Left ventricle myocardium superior (tissue), 1 donor: ENCODE measurements at places on chromosomes 2 and 18. TPM values are rescaled to one million over a fixed set of nuclear protein-coding genes. Genes with fewer than 3 reads are reported as not detected.

- no peak for DNase-seq
These were observed 107.3 kb downstream of the DYSF start for GRCh38 chr2:71560638-71561011.

DNA sequence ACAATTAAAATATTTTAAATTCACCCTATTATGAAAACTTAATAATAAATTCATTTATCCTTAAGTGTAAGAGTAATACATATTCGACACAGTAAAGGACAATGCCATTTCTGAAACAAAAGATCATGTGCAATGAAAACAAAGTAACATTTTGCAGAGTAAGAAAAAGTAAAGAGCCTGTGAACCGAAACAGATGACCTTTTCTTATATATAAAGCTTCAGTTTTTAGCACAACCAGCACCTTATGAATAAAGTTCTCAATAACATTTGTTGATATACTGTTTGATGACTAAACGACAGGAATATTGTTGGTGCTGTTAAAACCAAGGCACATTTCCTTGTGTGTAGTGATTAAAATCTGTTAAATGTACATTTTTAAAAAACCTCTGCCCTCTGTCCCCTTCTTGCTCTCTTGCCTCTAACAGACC, 1.5 kb downstream of the PELI1 start:
- no peak for DNase-seq

GRCh38 chr2:205024822-205025518, 479.7 kb downstream of the PARD3B start:
- peak; percentile 25 for DNase-seq

DNA sequence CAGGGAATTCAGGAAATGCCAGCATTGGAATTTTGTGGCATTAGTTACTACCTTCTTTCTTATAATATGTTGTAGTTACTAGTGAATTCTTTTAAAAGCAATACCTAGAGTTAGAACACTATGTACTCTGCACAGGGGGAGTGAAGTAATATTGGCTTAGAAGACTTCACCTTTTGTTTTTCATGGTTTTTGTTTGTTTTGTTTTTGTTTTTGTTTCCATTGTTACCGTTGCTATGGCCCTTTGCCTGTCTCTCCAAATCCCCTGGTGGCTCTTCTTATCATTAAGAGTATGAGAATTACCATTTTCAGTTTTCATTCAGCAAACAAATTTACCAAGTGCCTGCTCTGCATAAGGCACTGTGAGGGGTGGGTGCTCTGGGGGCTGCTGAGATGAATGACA, 160.1 kb downstream of the HAUS1 start:
- no peak for DNase-seq

- no peak for DNase-seq
These were observed 128.7 kb upstream of the GLI2 start for GRCh38 chr2:120606931-120607330.

DNA sequence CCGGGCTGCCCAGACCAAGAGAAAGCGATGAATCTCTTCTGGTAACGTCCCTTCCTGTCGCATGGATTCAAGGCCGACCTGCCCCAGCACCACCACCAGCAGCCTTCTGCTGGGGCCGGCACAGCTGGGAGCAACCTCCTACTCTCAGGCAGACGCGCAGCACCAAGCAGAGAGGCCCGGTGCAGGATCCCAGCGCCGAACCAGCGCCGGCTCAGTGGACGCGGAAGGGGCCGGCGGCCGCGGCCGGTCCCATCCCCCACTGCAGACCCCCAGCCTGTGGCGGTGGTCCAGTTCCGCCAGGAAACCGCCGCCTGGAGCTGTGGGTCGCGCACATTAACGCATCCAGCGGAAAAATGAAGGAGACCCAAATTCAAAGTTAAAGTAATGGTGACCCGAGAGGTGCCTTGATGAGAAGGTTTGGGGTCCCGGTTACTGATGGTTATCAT, 525 bp upstream of the MAL start:
- DNase-seq: no peak

GRCh38 chr2:120620025-120620793, 115.5 kb upstream of the GLI2 start:
- no peak for DNase-seq

- no peak for DNase-seq
These were observed 133.5 kb downstream of the CDH20 start for GRCh38 chr18:61466736-61467135.

- DNase-seq: no peak
These were observed 841.0 kb downstream of the RNF144A start for GRCh38 chr2:7758073-7758759.

DNA sequence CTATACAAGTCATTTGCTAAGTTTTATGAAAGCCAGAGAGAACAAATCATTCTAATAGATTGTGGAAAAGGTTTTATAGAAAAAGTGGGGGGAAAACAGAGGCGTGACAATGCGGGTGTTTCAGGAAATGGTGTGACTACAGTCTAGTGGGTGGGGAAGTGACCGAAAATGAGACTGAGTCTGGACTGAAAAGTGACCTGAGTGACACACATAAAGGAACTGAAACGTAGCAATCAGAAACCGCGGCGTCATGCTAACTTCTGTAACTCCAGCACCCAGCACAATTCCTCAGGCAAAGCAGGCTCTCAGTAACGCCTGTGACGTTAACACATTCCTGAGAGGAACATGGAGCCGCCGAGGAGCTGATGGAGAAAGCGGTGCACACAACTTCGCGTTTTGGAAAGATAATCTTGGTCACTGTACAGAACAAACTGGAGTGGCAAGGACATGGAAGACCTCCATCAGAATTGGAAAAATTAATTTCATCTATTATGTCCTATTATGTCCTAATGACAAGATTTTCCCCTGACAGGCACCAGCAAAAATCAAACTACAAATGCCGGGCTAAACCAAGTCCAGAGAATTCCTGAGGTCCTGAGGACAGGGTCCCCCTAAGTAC, 1.4 kb upstream of the CD226 start:
- DNase-seq: peak; percentile 36

DNA sequence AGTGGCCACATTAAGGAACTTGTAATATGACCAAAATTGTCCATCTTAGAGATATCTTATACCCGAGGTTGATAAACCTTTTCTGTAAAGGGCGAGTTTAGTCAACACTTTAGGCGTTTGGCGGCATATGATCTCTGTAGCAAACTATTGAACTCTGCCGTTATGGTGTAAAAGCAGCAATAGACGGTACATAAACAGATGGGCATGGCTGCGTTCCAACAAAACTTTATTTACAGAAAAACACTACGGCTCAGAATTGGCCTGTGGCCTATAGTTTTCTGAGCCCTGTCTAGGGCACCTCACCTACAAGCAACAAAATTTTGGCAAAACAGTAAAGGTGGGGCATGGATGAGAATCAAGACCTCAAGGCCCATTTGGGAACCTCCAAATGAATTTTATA, 121.9 kb upstream of the HAAO start:
- no peak for DNase-seq

- DNase-seq: no peak
These were observed 2.8 kb downstream of the ZCCHC2 start for GRCh38 chr18:62525608-62526007.

GRCh38 chr2:196925768-196926561, 542 bp downstream of the PGAP1 start:
- DNase-seq: peak; percentile 55

GRCh38 chr2:31233741-31234682, at the start of gene EHD3:
EHD3 (plus strand) TSS chr2:31234152; CDS start chr2:31234622, 470 bp downstream.
- peak; percentile 94 for DNase-seq

DNA sequence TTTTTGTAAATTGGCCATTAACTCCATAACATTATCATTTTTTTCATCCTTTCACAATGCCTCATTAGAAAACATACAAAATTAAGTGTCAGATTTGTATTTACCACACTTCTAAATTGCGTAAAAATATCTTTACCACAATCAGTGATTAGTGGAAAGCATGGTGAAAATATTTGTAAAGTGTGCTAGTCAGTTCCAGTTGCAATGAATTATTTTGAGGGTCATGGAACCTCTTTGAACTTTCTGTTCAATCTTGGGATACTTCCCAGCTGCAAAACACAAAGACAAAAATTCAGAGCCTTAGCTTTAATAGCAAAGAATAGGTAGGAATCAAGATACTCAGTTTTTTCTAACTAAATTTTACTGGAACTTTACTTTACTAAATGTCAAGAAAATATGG, 4.0 kb upstream of the COL3A1 start:
- no peak for DNase-seq

Gene PAX8
- 0.30 TPM for total RNA-seq
